Bone marrow (tissue), 2 donors: ENCODE measurements at places on chromosomes 5 and 9.

GRCh38 chr5:110402562-110402961 is 323.9 kb downstream of the TMEM232 start:
- DNase-seq, result no peak

DNA sequence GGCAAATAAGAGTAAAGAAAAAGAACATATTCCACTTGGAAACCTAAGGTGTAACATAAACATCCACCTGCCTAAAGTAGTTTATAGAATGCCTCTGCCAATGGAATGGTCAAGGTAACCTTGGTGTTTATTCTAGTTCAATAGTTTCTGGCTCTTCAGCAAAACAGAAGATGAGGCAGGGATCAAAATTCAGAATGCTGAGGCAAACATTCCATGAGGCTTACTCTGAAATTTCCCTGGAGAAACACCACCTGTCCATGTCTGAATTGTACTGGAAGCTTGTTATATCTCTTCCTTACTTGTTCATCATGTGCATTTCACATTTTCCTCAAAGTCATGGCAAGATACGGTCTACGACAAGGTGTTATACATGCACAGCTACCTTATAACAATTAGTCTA is 1862.4 kb upstream of the ACO1 start:
- no peak for DNase-seq

DNA sequence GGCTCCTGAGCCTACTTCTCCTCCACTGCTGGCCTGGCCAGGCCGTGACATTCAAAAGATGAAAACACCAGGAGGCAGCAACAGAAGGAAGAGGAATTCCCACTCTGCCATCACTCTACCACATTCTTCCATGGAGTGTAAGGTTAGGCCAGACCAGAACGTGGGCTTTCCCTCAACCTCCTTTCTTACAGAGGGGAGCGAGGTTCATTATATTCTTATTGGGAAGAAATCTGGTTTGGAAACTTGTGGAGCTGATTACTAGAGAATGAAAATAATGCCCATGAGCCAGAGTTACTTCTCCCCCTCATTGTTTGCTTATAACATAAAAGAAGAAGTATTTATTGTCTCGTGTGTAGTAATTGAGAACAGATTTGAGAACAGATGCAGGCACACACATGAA is 136.3 kb upstream of the BASP1 start:
- DNase-seq, result no peak

DNA sequence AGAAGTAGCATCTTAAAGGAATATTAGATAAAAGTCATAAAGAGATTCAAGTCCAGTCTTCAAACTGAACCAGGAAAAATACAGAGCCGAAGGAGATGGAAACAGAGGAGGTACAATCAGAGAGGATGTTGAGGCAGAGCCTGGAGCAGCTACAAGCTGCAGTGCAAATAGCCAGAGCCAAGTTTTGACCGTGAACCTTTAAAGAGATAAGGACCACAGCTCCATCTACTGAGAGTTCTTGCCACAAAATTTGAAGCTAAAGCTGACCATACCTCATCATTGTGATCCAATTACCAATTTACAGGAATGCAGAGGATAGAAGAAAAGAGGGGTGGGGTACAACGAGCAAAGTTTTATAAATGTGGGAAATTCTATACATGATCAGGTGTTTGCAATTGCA is 10.4 kb upstream of the DEPDC1B start:
- no peak for DNase-seq

GRCh38 chr9:16329671-16330113 is 540.8 kb downstream of the BNC2 start:
- no peak for DNase-seq

- DNase-seq, result no peak
Measured at GRCh38 chr5:149262315-149262714, 9.3 kb upstream of the AFAP1L1 start.

- no peak for DNase-seq
Measured at GRCh38 chr5:36491856-36492255, 114.5 kb upstream of the SLC1A3 start.

GRCh38 chr5:147407094-147407681 is 102.7 kb downstream of the DPYSL3 start:
- DNase-seq, result no peak

- DNase-seq, result no peak
Measured at GRCh38 chr5:148687427-148687826, 33.1 kb upstream of the HTR4 start.

GRCh38 chr9:27154908-27155307 is 45.9 kb downstream of the TEK start:
- no peak for DNase-seq

DNA sequence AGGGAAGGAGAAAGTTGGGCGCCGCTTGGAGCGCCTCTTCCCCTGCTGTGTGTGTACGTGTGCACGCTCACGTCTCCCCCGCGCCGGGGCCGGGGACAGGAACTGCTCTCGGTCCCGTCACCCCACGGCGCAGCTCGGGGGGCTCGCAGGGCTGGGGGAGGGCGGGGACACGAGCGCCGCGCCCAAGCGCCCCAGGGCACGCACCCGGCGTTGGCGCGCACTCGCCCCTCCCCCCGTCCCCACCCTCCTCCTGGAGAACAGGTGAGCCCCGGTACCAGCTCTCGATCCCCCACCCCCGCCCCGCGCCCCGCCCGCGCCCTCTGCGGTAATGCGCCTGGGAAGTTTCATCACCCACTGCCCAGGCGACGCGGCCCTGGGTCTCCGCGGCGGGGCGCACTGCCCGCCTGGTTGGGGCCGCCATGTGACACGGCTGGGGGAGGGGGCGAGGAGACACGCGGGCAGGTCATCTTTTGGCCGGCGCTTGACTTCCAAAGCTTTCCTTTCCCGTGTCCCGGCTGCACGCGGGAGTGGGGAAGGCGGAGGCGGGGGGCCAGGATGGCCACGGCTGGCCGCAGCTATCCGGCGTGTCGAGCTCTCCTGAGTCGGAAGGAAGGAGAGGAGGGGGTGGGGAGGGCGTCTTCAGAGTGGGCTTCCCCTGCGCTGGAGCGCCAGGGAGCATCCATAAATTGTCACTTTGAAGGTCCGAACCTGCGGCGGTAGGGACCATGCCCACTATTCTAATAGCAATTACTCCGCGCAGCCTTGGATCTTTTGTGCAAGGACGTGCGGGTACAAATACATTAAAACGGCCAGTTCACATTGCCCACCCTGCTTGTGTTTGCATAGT is 1.5 kb upstream of the STC2 start:
- DNase-seq, result no peak

- DNase-seq, result no peak
Measured at GRCh38 chr5:3020426-3020825, 268.9 kb upstream of the IRX2 start.

DNA sequence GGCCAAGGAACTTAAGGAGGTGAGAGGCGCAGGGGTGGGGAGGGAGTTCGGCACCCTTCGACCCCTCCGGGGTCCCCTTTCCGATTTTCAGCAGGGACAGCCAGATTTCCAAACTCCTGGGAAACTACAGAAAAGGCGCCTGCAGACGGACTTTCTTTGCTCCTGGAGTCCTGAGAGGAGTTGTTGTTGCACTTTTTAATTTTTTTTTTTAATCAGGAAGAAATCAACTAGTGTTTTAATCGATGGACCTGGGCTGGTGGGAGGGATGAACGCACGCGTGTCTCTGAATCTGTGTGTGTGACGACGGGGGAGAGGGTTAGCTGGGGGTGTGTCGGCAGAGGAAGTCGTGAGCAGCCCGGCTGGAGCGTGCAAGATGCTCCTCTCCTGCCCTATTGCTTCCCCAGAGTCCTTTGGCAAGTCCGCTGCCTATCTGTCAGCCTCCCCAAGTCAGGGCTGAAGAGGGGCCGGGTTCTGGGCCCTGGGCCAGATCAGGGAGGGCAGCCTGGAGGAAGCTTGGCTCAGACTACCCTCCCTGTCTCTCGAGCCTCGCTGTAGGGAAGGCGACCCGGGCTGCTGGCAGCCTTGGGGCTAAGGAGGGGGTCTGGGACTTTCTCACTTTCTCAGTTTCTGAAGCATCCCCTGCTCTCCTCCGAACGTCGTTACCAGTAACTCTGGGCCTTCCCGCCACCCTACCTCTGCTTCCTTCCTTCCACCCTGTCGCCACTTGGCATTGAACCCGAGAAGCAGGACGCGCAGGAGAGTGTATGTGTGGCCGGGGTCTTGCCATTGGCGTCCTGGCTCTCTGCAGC is 731 bp downstream of the PRR16 start:
- DNase-seq, result peak; percentile 61

GRCh38 chr9:88772575-88772974 is 218.7 kb upstream of the S1PR3 start:
- no peak for DNase-seq

- no peak for DNase-seq
Measured at GRCh38 chr5:1443171-1443570, 2.1 kb downstream of the SLC6A3 start.

DNA sequence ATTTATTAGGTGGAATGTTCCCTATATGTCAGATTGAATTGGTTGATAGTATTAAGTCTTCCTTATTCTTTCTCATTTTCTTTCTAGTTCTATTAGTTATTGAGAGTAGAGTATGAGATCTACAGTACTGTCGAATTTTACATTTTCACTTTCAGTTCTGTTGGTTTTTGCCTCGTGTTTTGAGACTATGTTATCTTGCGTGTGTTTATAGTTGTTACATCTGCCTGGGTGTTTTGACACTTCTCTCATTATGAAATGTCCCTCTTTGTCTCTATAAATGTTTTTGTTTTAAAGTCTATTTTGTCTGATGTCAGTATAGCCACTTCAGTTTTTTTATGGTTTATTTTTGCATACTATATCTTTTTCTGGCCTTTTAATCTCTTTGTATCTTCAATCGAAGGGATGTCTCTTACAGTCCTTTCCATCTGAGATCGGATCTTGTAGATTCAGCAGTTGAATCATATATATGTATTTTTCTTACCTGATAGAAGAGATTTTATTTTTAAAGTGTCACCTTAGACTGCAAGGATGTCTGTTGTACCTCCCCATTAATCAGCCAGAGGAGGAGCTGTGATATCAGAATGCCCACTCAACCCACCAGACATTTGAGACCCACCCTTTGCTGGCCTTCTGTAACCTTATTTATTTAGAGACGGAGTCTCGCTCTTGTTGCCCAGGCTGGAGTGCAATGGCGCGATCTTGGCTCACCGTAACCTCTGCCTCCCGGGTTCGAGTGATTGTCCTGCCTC is 20.7 kb downstream of the EHMT1 start:
- no peak for DNase-seq

GRCh38 chr9:2229109-2229721 is 214.1 kb downstream of the SMARCA2 start:
- peak; percentile 46 for DNase-seq

- no peak for DNase-seq
Measured at GRCh38 chr5:71757590-71758543, 38.8 kb downstream of the CARTPT start.

- DNase-seq, result peak; percentile 79
Measured at GRCh38 chr5:56900395-56900794, 9.0 kb upstream of the SETD9 start.

- no peak for DNase-seq
Measured at GRCh38 chr5:143172739-143173138, 230.7 kb downstream of the NR3C1 start.

GRCh38 chr5:138775034-138775433 is 21.8 kb downstream of the CTNNA1 start:
- DNase-seq, result no peak

GRCh38 chr5:138230261-138230660 is 17.1 kb upstream of the CDC23 start:
- DNase-seq, result no peak

DNA sequence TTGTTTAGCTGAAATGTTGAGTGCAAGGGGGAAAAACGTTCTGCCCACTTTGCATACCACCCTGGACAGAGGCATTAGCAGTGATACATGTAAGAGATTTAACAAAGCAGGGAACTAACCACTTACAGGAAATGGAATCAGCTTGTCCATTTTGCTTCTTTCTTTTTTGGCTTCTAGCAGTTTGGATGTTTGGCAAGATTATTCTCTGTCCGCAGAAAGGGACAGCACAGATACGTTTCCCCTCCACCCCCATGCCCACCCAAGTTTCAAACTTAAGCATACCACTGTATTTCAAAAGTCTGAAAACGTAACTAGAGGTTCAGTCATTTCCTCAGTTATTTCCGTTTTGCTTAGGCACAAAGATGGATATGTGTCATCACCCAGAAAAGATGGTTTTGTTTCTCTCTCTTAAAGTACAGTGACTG is 118.4 kb downstream of the GDNF start:
- no peak for DNase-seq

DNA sequence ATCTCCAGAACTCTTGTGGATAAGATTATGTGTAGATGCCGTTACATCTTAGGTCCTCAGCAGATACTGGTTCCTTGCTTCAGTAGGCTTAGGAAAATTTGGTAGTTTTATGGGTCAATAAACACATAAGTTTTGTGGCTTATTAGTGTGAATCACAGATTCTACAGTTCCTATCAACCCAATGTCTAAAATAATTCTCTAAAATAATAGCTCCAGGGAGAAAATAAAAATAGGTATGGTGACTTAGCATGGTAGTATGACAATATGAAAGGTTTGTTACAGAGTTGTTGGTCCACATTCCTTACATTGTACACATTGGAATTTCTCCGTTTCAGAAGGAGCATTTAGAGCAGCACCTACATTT is 91.7 kb downstream of the AOPEP start:
- DNase-seq, result no peak

DNA sequence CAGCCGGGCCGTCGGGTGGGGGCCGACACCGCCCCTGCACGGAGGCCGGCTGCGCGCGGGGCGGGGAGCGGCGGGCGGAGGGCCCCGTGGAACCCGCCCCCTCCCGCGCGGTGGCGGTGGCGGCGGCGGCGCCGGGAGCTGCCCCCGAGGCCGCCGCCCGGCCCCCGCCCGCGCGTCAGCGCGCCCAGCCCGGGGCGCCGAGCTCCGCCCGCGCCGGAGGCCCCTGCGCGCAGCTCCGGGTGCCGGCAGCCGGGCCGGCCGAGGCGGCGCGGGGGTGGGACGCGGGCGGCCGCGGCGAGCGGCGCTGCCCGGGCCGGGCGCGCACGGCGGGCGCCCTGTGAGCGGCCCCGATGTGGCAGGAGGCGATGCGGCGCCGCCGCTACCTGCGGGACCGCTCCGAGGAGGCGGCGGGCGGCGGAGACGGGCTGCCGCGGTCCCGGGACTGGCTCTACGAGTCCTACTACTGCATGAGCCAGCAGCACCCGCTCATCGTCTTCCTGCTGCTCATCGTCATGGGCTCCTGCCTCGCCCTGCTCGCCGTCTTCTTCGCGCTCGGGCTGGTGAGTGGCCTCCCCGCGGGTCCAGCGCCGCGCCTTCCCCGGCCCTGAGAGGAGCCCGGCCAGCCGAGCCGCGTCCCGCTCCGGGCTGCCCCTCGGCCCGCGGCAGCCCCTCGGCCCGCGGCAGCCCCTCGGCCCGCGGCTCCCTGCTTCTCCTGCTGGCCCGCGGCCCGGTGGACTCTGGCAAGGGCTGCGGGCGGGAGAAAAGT is at the start of gene ADCY2:
Gene ADCY2 (plus strand): TSS at position 192 of the 766 bp plus-strand sequence. CDS start 159 bp downstream, at position 351.
- no peak for DNase-seq

DNA sequence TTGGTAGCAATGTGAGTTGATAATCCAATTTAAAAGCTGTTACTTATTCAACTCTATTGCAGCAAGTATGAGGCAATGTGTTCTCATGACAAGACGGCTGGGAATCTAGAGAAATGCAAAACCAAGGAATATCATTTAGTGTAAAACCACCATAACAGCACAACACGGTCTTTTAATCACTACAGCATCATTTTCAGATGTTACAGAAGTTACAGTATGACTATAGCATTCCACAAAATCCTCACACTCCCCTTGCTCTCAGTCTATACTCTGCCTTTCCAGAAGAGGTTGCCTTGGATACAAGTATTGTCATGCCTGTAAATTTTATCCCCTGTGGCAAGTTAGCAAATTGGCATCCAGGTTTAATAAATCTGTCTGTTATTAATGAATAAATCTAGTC is 28.6 kb upstream of the TAS2R1 start:
- DNase-seq, result no peak

GRCh38 chr9:87116492-87116891 is 169.2 kb upstream of the GAS1 start:
- DNase-seq, result no peak
